ENCODE measurements at places on chromosomes 3 and 15.
A peak's percentile ranks its signal among the peaks of the same experiment; 100 is the strongest.

DNA sequence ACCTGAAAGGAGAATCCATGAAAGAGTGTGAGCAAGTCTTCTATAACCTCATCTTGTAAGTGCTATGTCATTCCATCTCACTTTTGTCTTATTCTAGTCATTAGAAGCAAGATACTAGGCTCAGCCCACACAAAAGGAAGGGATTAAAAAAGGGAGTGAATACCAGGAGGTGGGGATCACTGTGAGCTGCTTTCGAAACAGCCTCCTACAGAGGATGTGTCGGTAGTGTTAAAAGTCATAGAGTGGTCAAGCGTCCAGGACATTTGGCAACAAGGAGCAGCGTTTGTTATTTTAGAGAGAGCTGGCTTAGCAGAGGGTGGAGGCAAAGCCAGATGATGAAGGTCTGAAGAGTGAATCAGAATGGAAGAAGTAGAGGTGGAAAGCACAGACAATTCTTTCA, 11.7 kb upstream of the ZNF148 start:
- DNase-seq = no peak

GRCh38 chr3:69248436-69248835, 126.0 kb upstream of the LMOD3 start:
- DNase-seq = no peak

DNA sequence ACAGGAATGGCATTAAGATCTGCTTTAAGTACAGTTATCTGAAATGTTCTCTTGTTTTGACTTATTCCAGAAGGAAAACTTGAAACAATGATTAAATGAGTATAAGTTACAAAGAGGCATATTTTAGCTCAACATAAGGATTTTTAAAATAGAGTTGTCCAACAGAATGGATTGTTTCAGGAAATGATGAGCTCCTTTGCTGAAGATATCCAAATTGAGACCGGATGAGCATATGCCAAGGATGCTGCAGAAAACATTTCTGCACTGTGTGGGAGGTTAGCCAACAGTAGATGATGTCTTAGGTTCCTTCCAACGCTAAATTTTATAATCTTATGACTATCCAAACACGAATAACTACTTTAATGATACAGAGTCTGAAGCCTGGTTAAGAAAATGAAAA, 226.5 kb upstream of the NANOGP8 start:
- no peak for DNase-seq

DNA sequence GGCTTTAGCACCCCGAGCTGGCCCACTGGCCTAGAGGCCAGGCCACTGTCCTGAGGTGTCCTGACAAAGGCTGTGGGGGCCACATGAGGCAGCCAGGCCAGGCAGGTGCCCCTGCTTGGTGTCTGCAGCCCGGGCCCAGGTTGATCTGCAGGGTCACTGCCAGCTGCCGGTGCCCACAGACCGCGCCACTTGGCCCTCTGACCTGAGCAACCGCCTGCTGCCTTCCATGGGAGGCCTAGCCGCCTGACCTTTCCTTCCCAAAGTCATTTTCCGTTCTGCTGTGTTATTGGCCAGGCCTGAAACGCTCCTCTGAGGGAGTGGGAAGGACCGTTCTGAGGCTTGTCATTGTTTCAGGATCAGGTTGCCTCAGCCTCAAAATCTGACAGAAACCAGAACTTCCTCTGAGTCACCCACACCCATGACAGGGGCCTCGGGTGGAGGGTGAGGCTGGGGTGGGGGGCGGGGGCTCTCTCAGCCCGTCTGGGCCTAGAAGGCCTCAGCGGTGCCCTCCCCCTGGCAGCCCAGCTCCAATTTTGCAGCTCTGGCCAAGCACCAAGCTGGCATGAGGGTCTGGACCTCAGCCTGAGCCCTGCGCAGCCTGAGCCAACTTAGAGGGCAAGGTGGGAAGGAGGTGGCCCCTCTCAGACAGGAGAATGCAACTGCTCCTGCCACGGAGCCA, 140.7 kb upstream of the MEF2A start:
- DNase-seq = peak; percentile 14

DNA sequence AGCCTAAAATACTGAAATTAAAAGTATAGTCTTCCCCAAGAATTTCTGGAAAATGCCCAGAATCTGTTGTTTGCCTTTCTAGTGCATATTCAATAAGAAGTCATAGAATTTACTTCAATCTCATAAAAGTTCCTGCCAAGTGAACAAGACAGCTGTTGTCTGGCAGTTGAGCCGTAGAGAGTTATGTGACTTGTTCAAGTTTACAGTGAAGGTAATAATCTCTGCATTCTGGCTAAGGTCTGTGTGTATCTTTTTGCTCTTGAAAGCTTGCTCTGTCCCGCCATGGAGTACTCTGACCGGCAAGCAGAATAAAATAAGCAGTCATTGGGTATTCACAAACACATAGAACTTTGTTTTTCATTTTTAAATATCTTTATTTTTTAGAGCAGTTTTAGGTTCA, 77.8 kb downstream of the GHSR start:
- no peak for DNase-seq

GRCh38 chr3:182979674-182980191, 605 bp downstream of the DCUN1D1 start:
- no peak for DNase-seq

GRCh38 chr3:76509179-76509830, 530.6 kb upstream of the ROBO2 start:
- no peak for DNase-seq

DNA sequence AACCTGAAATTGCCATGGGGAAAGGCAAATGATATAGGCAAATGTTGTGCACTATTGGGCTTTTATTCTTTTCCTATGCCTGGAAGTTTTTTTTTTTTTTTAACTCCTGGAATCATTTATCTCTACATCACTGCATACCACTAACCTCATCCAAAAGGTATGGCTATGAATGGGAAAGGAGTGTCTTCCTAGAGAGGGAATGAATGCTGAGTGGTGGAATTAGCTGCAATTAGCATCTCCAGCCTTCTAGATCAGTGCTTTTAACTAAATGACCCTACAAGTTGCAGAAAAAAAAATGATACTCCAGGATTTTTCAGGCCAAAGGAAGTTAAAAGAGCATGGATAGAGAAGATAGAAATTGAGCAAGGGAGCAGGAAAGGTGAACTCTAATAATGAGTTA, 429.8 kb upstream of the PDZRN3 start:
- no peak for DNase-seq

- DNase-seq = no peak
Observed at GRCh38 chr15:68487087-68487843, 55.3 kb upstream of the ITGA11 start.

Data from stimulated activated CD4-positive, alpha-beta T cell treated with anti-CD3 and anti-CD28 coated beads, Interleukin-1b, Interleukin-23, amount 100 ng/mL, for 1 hour (primary cell).